AML-193 (cell line): ENCODE measurements at places on chromosomes 1 and 21.

DNA sequence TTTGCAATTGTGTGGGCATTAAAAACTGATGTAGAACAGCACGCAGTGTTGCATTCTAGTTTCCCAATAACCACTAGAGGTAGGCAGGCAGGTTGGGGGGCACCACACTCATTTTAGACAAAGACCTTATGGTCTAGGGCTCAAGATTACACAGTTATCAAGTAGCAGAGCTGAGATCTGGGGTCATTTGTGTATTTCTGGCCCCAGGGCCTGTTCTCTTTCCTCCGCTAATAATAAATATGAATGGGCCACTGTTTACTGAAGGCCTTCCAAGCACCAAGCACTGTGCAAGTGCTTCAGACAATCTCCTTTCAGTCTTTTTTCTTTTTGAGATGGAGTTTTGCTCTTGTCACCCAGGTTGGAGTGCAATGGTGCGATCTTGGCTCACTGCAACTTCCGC lies 23.9 kb downstream of the LDLRAD2 start:
- DNase-seq, result no peak

DNA sequence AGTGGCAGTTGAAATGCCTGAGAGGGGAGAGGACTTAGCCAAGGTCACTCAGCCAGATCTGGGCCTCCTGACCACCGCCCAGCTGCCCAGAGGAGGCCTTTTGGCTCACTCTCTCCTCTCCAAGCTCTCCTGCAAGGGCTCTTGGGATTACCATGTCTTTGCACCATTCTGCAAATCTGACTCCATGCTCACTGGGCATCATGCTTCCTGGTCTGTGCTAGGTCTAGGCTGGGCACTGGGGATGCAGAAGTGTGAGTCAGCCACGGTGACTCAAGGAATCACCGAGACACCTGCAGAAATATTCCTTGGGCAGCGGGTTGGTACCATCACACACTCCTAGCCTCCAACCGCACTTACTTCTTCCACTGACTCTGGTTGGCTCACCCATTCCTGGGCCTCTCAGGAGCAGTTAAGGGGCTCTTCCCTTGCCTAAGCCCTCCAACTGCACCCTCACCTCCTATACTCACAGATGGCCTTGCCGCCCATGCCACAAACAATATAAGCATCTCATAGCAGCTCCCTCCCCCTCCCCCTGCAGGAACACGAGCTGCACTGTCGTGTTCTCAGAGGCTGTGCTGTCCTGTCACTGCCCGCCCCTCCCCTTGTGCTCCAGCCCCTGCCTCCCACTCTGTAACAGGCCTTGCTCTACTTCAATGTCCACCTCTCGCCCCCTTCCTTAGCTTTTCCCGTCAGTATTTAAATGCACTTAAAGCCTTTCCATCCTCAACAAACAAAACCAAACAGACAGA lies 34.8 kb downstream of the CDCP2 start:
- DNase-seq, result no peak

- DNase-seq, result no peak
Measured at GRCh38 chr1:93732514-93732913, 50.9 kb upstream of the BCAR3 start.

GRCh38 chr1:214440219-214440965 lies 111.0 kb downstream of the PTPN14 start:
- DNase-seq, result no peak

GRCh38 chr1:194512957-194513356 lies 1326.5 kb upstream of the B3GALT2 start:
- DNase-seq, result no peak

- DNase-seq, result no peak
Measured at GRCh38 chr1:114352797-114353196, 158.2 kb downstream of the TRIM33 start.

DNA sequence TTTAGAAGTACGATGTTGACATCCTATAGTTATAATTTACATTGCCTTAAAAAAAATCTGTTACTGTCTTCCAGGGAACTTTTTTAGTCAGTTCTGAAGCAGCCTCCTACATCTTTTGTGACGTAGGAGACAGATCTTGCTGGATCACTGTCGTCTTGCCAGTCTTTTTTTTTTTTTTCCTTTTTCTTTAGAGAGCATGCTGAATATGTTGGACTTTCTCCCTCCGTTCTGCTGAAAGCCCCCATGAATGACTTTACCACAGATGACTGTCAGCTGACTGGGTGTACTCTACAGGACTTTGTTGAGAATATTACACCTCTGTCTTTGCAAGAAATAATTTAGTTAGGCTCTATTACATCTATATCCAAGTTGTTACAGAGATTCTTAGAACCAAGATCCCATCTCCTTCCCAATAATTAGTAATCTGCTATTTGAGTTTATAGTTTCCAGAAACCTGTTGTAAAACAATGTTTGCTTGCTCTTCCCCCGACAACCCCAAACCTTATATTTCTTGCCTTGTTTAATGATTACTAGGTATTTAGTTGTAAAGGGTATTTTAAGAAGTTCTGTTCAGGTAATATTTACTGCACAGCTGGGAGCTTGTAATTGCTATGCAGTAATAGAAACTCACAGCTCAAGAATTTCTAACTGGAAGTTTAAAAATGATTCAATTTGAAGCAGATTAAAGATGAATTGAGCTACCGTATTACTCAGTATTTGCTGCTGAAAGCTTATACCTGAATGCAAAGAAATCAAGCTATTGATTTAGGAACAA lies 61.8 kb downstream of the RASAL2 start:
- DNase-seq, result no peak

- no peak for DNase-seq
Measured at GRCh38 chr1:2046174-2046917, 3.9 kb upstream of the PRKCZ start.

GRCh38 chr1:57848406-57848805 lies 424.5 kb upstream of the DAB1 start:
- DNase-seq, result no peak

DNA sequence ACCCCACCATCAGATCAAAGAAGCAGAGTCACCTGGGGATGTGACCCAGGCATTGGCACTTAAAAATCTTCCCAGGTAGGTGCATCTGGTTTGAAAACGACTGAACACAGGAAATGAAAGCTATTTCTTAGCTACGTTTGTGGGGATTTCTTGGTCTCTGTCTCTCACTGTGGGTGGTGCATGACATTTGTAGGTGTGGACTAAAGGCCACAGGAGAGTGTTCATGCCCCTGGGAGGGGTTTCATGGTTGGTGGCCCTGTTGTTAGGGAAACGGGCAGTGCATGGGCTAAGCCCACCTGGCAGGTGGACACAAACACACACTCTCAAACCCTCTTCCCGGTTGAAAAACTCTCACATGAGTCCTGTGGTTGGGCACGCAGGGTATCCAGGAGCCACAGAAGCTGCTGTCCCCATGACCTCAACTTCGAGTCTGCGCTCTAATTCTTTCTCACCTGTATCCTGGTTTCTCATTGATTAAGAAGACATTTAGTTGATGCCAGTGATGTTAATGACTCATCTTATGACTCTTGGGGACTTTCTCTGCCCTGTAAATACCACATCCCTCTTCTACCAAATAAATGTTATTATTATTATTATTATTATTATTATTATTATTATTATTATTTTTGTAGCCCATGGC lies 119.4 kb downstream of the MRPS6 start:
- DNase-seq, result no peak

GRCh38 chr1:208369658-208370057 lies 125.5 kb upstream of the PLXNA2 start:
- no peak for DNase-seq

GRCh38 chr21:44568261-44568660 lies 5.3 kb upstream of the KRTAP10-4 start:
- DNase-seq, result no peak

DNA sequence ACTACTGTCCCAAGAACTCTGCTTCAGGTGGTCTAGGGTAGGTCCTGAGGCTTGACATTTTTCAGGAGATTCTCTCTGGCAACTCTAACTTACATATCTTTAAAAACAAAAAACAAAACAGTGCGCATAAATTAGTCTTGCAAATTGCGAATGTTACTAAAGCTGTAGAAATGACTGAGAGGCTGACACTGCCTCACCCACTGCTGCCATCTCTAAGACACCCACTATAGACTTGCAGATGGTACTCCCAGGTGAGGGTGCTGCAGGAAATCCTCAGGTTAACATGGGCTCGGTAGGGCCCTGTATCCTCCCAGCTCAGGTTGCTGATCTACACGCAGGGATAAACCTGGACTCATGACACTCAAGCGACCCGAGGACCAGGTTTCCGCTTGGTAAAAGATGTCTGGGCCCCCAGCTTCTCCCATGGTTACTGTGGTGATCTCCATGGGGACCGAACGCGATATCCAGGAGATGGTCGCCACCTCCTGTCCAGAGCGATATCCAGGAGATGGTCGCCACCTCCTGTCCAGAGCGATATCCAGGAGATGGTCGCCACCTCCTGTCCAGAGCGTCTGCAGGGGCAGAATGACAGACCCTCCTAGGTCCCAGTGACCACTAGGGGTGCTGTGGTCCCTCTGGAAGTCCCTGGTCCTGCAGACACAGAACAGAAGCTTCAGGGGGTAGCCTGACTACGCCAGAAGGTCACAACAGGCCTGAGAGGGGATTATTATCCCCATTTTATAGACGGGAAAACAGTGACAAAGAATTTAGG lies 16.2 kb upstream of the LY9 start:
- peak; percentile 13 for DNase-seq

DNA sequence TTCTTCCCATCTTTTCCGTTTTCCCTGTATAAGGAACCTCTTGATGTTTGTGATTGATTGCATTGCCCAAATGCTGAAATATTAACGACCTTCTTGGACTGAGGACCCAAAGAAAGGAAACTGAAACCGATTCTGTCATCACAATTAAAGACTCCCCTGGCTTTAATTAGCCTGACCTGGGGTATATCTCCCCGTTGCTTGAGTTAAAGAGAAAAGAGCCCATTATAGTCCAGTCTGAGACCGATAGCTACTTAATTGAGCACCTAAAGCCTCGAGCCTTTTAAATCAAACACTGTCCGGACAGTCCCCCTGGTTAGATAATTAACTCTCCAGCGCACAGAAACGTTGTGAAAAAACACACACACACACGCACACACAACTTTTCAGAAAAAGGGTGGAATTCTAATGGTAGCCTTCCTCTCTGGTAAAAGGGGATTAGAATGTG lies 8.0 kb downstream of the LMO4 start:
- no peak for DNase-seq

- peak; percentile 11 for DNase-seq
Measured at GRCh38 chr1:65258106-65258505, 51.2 kb upstream of the DNAJC6 start.

DNA sequence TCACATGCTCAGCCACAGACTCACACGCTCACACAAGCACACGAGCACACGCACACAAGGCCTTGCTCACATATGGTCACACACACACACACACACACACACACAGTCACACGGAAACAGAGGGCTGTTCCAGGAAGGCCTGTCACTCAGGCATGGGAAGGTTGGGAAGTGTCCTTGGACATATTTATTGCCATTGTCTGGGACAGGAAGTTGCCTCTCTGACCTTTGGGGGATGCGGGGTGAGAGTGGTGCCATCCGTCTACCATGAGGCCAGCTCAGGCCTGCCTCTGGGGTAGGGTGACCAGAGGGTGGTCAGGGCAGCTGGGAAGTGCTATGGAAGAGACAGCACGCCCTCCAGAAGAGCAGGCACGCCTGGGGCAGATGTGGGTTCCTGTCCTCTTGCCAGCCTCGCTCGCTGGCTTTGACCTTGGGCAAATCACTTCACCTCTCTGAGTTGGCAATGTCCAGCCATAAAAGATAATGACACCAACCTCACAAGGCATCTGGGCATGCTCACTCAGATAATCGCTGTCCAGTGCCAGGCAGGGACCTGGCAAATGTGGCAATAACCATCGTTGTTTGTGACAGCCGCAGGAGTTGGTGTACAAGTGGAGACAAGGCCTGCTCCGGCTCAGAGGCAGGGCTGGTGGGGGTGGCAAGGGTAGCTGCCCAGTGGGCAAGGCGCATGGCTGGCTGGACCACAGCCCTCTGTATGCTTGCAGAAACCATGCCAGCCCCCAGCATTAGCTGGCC lies 8.0 kb upstream of the GUCA2A start:
- DNase-seq, result no peak

DNA sequence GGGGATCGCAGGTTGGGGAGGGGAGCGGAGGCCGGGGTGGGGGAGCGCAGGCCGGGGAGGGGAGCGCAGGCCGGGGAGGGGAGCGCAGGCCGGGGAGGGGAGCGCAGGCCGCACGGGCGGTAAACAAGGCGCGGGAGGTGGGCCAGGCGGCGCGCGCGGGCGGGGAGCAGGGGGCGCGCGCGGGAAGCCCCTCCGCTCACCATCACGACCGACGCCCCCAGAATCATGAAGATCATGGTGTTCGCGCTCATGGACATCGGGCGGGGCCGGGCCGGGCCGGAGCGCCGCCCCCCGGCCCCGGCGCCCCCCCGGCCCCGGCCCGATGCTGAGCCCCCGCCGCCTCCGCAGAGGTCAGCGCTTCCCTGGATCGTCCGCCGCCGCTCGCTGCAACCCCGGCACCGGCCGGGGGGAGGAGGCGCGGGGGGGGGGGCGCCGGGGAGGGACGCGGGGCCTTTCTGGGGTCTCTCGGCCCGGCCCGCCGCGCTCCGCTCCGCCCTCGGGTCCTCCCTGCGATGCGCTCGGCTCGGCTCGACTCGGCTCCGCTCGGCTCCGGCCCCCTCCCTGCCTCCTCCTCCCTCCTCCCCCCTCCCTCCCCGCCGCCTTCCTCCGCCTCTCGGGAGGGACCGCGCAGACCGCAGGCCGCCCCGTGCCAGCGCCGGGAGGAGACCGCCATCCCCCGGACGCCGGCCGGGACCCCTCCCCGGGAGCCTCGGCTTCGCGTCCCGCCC lies at the start of gene TMEM240:
TMEM240 (minus strand) TSS at position 535 of the 728 bp plus-strand sequence; CDS start at position 257, 278 bp downstream.
- DNase-seq, result no peak

DNA sequence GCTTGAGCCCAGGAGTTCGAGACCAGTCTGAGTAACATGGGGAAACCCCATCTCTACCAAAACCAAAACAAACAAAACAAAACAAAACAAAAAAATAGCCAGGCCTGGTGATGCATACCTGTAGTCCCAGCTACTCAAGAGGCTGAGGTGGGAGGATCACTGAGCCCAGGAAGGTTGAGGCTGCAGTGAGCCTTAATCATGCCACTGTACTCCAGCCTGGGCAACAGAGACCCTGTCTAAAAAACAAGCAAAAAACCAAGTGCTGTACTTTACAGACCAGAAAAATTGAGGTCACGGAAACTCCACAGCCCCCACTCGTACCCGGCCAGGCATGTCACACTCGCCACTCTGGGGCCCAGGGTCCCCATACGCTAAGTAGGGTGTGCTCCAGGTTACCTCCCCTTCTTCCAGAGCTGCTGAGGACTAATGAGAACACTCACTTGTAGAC lies 22.9 kb downstream of the ATP2B4 start:
- DNase-seq, result no peak
